ENCODE measurements at places on chromosomes 5 and 9. TPM values are rescaled to one million over a fixed set of nuclear protein-coding genes. Genes with fewer than 3 reads are reported as not detected.

The BARHL1 gene
- not detected for total RNA-seq

The MAPKAP1 gene
- total RNA-seq, result 47.8 TPM

The C1QTNF2 gene
- 4.6 TPM for total RNA-seq

The GDA gene
- total RNA-seq, result 0.88 TPM

The GLDC gene
- 13.4 TPM for total RNA-seq

The TYRP1 gene
- total RNA-seq, result 2.4 TPM

The FBP2 gene
- total RNA-seq, result 26.9 TPM

The MELK gene
- total RNA-seq, result 10.5 TPM

The GDNF gene
- 7.5 TPM for total RNA-seq

The SMIM33 gene
- not detected for total RNA-seq

Measured in metanephros (tissue), 2 donors.